ENCODE measurements at places on chromosomes 2 and 18.

GRCh38 chr2:236659758-236660150 is 90.1 kb downstream of the ACKR3 start:
- DNase-seq, result no peak

GRCh38 chr2:26246818-26247217 is 2.1 kb downstream of the HADHB start:
- DNase-seq, result peak; percentile 40

- DNase-seq, result no peak
Measured at GRCh38 chr18:22523481-22523880, 105.8 kb upstream of the CTAGE1 start.

DNA sequence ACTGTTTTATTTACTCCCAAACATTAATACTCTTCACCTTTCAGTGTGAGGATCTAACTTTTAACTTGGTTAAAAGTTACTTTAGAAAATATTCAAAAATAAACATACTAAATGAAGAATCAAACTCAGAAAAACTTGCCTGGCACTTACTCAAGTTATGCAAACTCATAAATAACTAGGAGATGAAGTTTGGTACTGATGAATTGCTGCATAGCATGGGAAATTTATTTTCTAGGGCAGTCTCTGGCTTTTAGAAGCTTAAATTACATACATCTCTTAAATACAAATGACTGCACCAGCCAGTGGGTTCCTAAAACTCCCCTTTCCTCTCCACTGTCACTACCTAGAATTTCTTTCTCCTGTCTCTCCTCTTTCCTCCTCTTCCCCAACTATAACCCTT is 46.7 kb upstream of the CREB1 start:
- DNase-seq, result no peak

DNA sequence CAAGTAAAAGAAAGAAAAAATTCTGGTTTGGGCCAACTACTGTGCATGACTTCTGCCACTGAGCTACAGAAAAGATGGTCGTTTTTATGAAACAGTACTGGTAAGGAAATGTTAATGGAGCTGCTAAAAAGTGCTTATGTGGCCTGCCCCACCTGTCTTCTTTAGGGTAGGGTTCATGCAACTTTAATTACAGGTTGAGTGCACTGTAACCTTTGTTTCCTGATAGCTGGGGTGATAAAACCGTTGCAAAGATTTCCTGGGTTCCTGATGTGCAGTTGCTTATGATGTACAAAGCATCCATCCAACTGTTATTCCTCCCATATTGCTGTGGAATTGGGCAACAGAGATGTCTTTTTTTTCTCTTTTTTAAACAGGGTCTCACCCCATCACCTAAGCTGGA is 34.3 kb upstream of the PUM2 start:
- DNase-seq, result no peak

DNA sequence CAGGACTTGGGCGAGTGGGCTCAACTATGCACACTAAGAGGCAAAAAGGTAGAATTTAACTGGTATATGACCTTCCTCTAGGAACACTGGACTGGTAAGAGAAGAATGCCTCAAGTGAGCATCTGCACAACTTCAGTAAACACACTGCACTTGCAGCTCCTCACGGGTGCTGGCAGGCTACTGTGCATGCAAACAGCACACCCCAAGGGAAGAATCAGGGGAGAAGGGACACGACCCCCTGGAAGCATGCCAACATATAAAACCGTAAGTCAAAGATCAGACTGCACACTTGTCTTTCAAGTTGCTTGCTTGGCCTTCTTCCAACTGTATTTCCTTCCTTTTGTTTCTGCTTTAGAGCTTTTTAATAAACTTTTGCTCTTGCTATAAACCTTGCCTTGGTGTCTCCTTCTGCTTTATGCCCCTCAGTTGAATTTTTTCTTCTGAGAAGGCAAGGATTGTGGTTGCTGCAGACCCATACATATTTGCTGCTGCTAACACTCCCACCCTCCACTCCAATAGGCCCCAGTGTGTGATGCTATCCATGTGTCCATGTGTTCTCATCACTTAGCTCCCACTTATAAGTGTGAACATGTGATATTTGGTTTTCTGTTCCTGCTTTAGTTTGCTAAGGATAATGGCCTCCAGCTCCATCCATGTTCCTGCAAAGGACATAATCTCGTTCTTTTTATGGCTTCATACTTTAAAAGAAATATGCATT is 263.7 kb upstream of the SPOPL start:
- no peak for DNase-seq

GRCh38 chr2:233116946-233117345 is 56.8 kb downstream of the INPP5D start:
- no peak for DNase-seq

DNA sequence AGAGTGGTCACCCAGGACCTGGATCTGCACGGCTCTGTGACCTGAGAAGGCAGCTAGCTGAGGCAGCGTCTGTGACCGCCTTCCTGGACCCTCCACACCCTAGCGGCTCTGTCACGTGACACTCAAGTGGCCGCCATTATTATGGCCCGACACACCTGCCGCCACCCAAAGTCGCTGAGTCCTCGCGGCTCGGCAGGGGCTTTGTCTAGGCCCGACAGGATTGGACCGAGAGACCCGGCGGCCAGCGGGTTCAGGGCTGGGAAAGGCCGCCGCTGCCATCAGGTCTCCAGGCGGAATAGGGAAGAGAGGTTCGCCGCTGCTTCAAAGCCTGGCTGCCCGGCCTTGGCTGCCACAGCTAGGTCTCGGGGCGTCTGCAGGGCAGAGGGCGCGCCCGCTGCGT is 1162.5 kb upstream of the LRRTM1 start:
- DNase-seq, result no peak

GRCh38 chr2:168971261-168971660 is 59.9 kb downstream of the ABCB11 start:
- DNase-seq, result no peak

DNA sequence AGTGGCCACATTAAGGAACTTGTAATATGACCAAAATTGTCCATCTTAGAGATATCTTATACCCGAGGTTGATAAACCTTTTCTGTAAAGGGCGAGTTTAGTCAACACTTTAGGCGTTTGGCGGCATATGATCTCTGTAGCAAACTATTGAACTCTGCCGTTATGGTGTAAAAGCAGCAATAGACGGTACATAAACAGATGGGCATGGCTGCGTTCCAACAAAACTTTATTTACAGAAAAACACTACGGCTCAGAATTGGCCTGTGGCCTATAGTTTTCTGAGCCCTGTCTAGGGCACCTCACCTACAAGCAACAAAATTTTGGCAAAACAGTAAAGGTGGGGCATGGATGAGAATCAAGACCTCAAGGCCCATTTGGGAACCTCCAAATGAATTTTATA is 121.9 kb upstream of the HAAO start:
- no peak for DNase-seq

DNA sequence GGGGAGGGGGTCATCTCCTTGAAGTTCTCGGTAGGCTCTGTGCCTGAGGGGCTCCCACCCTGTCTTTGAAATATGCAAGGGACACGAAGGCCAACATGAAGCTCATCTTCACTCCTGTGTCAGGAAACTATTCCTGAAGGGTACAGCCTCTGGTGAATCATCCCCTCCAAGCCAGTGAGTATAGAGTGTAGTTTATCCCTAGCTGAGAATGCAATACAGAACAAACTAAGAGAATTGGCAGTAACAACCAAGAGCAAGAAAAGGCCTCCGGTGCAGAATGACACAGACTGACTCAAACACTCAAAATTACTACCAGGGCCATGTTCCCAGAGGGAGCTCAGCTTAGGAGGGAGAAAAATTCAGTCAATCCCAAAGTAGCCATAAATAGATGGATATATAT is 413.3 kb downstream of the BCL11A start:
- no peak for DNase-seq

GRCh38 chr18:21452796-21453510 is 147.6 kb downstream of the ESCO1 start:
- DNase-seq, result no peak

DNA sequence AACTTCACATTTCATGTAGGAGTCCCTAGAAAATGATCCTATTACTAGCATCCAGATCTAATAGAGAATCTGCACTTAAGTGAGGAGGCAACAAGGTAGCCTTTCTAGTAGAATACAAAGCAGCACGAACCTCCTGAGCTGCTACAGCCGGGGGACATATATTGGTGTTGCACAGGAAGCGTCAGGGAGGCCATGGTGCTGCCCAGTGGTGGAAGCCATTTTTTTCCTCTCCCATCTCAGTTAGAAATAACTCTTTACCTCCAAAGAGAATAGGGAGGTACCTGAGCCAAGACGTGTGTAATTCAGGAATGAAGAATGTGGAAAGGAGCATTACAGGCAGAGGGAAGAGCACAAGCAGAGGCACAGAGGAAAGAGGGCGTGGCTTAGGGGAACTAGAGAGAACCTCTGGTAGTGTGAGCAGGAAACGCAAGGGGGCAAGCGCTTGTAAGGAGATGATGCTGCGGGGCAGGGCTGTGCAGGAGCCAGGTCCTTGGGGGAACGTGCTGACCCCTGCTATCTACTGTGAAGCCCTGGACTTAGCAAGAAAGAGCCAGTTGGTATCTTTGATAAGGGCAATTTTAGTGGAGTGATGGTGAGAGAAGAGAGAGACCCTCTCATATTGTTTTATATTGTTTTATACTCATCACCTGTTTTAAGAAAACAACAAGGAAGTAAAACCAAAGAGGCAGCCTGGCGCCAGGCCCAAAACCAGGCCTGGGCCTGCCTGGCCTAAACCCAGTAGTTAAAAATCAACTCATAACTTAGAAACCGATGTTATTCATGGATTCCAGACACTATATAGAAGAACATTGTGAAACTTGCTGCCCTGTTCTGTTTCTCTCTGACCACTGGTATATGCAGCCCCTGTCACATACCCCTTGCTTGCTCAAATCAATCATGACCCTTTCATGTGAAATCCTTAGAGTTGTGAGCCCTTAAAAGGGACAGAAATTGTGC is 50.0 kb upstream of the TTC39C start:
- DNase-seq, result peak; percentile 30

- DNase-seq, result no peak
Measured at GRCh38 chr18:9434122-9434701, 41.1 kb upstream of the RALBP1 start.

- no peak for DNase-seq
Measured at GRCh38 chr2:157427003-157427921, 16.6 kb downstream of the CYTIP start.

GRCh38 chr2:20745924-20746555 is 76.9 kb downstream of the LDAH start:
- no peak for DNase-seq

- DNase-seq, result no peak
Measured at GRCh38 chr2:119028327-119029174, 86.6 kb downstream of the MARCO start.

- no peak for DNase-seq
Measured at GRCh38 chr2:185393091-185393490, 345.5 kb upstream of the FSIP2 start.

DNA sequence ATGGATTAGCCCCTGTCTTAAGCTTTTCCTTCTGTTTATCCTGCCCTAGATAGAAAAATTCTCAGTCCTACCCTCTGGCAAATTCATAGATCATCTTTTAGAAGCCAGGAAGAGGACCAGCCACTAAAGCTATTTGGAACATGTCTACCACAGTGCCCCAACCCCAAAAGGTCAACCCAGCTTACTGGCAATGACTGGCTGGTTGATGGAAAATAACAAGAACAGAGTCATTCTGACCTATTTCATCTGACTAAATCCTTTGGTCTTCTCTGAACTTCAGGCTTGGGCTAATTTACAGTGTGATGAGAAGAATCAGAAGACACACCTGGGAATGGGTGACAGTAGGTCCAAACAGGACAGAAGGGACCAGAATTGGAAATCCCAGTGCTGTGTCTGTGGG is 227.3 kb upstream of the CCDC68 start:
- DNase-seq, result no peak

DNA sequence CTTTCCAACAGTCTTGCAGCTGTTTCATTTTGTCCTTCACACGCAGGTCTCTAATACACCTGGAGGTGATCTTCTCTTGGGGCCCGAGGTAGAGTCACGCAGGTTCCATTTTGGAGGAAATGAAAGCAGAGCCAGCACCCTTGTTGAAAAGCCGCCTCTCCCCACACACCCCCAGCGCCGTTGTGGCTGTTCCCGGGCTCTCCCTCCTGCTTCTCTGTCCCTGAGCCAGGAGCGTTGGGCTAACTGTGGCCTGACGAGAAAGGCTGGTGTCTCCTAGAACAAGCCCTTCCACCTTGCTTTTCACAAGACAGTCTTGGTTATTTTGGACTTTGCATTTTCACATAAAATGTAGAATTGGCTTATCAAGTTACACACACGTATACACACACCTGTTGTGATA is 16.3 kb downstream of the SNED1 start:
- no peak for DNase-seq

- no peak for DNase-seq
Measured at GRCh38 chr2:205119136-205119535, 563.2 kb upstream of the NRP2 start.

DNA sequence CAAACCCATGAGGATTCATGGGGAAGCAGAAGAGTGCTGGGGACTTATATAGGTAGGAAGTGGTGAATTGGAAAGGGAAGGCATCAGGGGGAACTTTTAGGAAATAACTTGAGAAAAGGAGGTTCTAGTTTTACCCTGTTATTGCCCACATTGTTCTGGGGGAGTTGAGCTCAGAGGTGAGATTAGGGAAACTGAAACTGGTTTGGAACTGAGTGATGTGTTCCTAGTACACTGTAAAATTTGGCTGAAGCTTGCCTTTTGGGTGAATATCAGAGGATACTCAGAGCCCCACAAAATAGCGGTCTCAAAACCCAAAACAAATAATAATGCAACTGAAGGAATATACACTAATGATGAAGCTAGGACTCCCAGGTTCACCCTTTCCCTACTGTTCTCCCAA is 39.6 kb upstream of the APOB start:
- DNase-seq, result no peak

DNA sequence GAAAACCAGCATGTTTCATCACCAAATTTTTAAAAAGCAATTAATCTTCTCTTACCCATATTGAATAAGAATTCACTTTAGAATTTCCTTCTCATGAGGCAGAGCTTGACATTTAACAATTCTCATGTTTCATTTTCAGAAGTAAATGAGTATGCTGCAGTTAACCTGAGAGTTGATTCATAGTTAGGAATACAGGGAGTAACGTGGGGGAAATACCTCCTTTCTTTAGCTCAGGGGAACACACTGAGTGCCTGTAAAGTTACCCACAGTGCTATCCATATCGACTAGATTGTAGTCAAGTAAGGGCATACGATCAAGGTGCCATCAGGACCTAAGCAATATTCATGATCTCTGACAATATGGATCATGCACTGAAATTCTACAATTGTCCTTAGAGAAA is 38.9 kb upstream of the ATIC start:
- DNase-seq, result no peak

DNA sequence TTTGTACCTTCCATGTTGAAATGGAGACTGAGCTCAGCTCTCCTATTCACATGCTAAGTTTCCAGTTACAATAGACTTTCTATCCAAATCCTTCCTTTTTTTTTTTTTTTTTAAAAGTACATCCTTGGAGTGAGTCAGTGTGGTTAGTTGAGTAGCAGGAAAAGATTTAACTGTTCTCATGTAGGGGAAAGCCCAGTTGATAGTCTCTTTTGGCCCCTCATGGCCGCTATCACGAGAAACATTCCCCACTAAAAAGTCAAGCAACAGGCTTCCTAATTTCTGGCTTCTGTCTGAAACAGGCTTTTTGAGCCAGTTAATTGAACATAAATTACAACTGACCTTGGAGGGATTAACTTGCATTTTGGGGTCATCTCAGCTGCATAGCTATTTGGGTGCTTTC is 161.3 kb downstream of the MEIS1 start:
- no peak for DNase-seq

GRCh38 chr2:48183991-48184390 is 277.7 kb upstream of the FBXO11 start:
- DNase-seq, result no peak

All from activated CD4-positive, alpha-beta T cell treated with anti-CD3 and anti-CD28 coated beads, Interleukin-2, Interleukin-4, amounts not matched to agents 100 ng/mL and 50 ng/mL, durations not matched to agents 16 hours and 8 hours (primary cell).